ENCODE measurements at places on chromosomes 1 and 21. TPM values are rescaled to one million over a fixed set of nuclear protein-coding genes. Genes with fewer than 3 reads are reported as not detected.

DNA sequence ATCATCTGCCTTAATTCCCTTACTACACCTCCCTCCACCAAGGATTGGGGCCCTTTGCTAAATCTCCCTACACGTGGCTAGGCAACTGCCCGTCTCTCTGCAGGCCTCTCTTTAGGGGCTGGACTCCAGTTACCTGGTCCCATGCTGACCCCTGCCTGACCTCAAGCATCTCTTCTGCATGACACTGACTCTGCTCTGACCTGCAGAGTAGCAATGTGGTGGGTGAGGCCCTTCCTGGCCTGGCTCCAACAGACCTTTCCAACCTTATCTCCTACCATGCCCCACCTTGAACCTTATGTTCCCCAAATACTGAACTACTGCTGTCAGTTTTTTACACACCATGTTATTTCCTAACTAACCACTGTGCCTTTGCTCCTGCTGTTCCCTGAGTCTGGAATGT lies 45.9 kb upstream of the EPS15 start:
- no peak overlapping the region for H3K27ac ChIP-seq
- no peaks in the 10 kb centered on the region for H3K36me3 ChIP-seq
- peaks cover 37% of the 10 kb centered on the region for H3K4me1 ChIP-seq
- no peak for DNase-seq

GRCh38 chr1:181015251-181015615 lies 7.4 kb downstream of the STX6 start:
- H3K4me1 ChIP-seq, result peaks cover 14% of the 10 kb centered on the region
- H3K27ac ChIP-seq, result no peak overlapping the region
- H3K4me3 ChIP-seq, result no peak overlapping the region

DNA sequence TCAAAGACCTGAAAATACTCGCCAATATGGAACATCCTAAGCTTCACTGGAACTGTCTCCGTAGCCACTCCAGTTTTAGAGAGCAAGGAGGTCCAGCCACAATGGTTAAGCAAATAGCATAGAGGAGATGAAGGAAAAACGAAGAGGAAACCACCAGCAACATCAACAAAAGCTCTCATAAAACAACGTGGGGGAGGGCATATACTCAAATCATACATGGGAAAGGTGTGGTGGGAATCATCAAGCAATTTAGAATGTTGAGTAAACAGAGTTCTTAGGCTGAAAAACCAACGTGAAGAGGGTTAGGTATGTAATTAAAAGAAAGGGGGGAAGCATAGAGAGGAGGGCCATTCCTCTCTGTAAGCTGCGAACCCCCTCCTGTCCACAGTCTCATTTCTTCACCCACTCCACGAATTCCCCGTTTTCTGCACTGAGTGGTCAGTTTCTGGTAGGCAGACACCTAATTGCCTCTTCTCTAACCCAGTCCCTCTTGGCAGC lies 1.0 kb downstream of the TMEM59 start:
- H3K4me1 ChIP-seq, result peaks cover 50% of the 10 kb centered on the region
- peak overlapping the region; percentile 88 for H3K27ac ChIP-seq
- H3K4me3 ChIP-seq, result peak overlapping the region; percentile 95
- H3K27me3 ChIP-seq, result no peaks in the 10 kb centered on the region
- DNase-seq, result no peak

The SERINC2 gene
- 5.4 TPM for polyA plus RNA-seq

The IVL gene
- 0.03 TPM for polyA plus RNA-seq

Measured in heart left ventricle (tissue), 16 donors.